Stimulated activated CD8-positive, alpha-beta memory T cell treated with anti-CD3 and anti-CD28 coated beads, Interleukin-4, amount 100 ng/mL, for 4 hours (primary cell): ENCODE measurements at places on chromosomes 7 and 10.

DNA sequence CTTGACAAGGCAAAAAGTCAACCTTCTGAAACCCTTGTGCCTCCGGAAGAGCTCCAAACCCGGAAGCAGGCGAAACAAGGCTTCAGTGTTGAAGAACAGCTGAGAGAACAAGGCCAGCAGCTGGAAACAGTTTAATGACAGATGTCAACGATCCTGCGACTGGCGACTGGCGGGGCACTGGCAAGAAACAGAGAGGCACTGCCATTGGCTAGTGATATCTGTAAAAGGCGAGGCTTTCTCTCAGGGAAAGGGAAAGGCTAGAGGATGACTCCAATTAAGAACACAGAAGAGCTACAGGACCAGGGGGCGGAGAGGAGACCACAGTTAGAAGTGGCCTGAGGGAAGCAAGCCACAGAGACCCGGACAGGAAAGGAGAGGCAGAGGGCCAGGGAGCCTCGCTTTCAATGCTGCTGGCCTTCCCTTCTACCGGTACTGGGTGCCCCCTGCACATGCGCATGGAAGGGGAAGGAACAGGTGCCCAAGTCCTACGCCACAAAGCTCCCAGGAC lies 19.4 kb downstream of the ITGB1 start:
- no peak for DNase-seq

GRCh38 chr10:24370877-24371276 lies 161.9 kb downstream of the KIAA1217 start:
- DNase-seq = no peak

DNA sequence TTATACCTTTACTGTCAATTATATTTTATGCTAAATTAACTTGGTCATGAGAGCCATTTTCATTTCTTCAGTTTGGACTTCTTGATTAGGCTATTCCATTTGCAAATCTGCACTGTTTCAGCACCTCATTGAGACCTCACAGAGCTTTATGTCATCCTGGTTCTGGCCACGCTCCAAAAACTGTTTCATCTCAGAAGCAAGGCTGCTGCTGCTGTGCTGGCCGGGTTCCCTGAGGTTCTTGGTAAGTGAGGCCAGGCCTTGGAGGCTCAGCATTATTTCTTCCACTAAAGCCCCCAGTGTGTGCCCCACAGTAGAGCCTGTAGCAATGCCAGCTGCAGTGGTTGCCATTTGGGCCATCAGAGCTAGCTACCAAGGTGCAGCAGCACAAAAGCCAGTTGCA lies 7.8 kb upstream of the ZNF485 start:
- no peak for DNase-seq

DNA sequence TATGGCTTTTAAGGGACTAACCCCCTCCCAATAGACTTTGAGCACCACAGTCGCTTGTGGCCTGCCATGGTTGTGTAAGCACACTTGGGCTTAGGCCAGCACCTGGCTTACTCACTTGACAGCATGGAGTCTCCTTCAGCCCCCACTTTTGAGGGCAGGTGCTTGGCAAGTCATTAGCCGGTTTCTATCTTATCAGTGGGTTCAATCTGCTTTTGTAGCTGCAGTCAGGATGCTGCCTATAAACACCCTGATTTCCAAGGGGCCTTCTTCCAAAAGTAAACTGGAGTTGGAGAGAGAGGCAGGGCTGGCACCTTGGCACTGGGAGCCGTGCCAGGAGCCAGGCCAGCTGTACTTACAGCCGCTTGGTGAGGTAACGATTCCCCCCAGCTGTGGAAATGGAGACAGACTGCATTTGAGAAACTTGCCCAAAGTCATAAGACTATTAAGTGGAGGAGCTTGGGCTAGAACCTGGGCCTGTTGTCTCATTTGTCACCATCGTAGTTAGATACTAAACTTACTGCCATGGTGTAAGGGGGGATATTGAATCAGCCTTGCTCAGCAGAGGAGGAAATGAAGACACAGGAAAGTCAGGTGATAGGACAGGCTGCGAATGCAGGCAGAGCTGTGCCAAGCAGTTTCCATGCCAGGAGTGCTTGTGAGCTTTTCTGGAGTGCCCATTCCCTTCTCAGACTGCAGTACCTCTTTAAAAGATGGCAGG lies 92.2 kb upstream of the EFCAB10 start:
- DNase-seq = no peak

GRCh38 chr7:84264396-84264795 lies 69.8 kb upstream of the SEMA3A start:
- DNase-seq = no peak

DNA sequence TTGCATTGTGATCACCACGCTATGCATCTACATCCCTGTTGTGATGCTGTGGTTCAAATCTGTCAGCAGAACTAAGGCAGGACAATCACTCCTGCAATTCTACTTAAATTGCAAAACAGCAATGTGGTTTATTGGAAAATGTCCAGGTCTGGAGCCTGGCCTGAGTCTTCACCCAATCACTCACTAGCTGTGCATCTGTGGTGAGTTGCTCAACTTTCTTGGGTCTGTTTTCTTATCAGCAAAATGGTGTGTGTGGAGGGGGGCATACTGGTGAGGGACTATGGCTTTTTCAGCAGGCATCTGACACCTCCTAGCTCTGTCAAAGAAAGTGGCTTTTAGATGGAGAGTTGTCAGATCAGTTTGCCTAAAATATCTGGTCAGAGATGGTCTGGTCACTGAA lies 108.3 kb upstream of the FEZF1 start:
- DNase-seq = no peak

DNA sequence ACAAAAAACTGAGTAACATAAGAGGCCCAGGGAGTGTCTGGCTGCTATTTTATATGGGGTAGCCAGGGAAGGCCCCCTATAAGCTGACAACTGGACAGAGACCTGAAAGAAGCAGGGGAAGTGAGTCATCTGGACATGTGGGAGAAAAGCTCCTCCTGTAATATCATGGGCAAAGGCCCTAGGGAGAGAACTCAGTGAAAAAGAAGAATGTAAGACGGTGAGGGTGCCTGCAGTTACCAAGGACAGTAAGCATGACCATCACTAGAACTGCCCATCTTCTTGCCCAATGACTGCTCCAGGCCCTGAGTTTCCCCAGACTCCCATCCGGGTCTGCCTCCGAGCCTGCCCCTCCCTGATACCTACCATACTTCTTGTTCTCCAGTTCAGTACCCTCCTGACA lies 2.3 kb downstream of the ELMO1 start:
- no peak for DNase-seq

- no peak for DNase-seq
These were observed 91.0 kb upstream of the STRIP2 start for GRCh38 chr7:129343099-129343700.

- DNase-seq = no peak
These were observed 28.6 kb upstream of the VAX1 start for GRCh38 chr10:117166418-117167345.

DNA sequence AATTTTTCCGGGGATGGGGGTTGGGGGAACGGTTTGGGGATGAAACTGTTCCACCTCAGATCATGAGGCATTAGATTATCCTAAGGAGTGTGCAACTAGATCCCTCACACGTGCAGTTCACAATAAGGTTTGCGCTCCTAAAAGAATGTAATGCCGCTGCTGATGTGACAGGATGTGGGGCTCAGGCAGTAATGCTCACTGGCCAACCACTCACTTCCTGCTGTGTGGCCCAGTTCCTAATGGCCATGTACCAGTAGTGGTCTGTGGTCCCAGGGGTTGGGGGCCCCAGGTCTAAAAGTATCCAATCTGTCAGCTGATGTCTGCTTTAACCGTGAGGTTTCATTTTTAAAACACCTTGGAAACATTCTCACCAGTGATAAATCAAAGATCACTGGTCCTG lies 2.2 kb downstream of the STN1 start:
- DNase-seq = no peak

GRCh38 chr7:1122832-1123501 lies 35.1 kb downstream of the GPER1 start:
- no peak for DNase-seq

DNA sequence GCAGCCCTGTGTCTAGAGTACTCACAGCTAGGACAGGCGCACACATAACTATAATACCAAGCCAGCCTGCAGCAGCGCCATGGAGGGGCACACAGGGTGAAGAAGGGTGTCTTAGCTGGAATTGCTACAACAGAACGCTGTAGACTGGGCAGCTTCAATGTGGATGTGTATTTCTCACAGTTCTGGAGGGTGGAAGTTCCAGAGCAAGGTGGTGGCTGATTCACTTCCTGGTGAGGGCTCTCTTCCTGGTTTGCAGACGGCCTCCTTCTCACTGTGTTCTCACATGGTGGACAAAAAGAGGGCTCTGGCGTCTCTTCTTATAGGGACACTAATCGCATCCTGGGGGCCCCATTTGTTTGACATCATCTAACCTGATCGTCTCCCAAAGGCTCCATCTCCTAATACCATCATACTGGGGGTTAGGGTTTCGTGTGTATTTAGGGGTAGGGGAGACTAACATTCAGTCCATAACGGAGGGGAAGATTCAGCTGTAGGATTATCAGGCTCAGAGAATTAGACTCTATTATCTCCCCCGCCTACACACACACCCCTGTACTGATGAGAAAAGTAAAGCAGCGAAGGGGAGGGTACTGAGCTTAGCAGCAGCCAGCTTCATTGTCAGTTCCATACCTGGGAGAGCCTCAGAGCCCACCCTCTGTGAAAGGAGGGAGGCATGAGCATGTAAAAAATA lies 289.1 kb downstream of the CCDC3 start:
- no peak for DNase-seq

DNA sequence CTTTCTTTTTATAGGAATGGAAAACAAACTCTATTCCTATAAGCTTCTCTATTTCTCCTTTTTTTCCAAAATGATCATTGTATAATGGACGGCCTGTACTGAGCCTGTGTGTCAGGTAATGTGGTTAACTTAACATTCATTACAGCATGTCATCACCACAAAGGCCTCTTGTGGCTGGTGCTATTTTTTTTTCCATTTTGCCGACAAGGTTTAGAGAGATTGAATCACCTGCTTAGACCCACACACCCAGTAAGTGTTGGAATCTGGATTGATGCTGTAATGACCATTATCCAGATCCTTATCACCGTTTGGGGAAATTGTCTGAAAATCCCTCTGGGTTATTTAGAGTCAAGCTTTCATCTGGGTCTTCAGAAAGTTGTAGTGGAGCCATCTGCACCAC lies 18.5 kb downstream of the AKR1B15 start:
- DNase-seq = no peak

GRCh38 chr10:10677479-10677878 lies 340.2 kb upstream of the CELF2 start:
- DNase-seq = no peak

DNA sequence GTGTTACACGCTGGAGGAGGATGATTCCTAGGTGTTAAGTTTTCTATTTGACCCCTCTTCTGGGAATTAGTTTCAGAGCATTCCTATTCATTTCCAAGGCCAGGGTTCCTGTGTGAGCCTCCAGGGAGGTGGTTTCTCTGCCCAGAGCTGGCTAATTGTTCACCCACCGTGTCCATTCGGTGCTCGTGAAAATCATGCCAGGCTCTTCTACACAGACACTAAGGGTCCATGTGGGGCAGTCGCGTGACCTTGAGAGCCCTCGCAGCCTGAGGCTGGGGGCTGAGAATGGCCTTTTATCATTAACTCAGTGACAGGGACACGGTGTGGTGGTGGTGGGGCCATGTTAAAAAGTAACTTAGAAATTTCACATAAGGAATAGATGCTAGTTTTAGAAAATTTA lies 83.7 kb downstream of the EMX2 start:
- DNase-seq = no peak

DNA sequence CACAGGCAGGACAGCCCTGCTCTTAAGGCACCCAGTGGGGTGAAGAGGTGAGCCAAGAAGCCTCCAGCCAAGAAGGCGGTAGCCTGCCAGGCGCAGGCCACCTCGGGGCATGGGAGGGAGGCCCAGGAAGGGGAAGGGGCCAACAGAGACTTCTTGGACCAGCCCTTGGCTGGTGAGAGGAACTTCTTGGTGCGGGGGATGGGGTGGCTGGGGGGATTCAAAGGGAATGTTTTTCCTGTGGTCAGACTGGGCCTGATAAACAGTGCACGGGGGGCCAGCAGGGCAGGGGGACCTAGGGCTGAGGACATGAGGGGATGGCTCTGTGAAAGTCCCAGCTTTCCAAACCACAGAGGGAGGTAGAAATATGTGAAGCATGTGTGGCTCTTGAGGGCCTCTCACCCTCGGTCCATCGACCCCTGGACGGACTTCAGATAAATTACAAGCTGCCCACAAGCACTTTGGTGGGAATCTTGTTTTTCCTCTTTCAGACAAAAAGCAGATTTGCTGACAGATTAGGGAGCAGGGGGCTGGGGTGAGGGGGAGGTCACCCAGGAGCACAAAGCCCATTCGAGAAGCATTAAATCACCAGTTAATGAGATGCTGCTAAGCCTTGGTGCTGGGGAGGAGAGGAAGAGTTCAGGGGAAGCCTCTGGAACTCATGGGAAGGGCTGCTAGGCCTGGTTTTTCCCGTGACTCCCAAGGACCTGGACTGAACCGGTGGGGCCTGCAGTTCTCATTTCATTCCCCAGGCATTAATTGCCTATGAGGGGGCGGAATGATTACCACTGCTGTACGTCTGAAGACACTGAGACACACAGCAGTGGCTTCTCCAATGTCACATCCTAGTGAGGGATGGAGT lies 11.3 kb downstream of the CRYGN start:
- no peak for DNase-seq
